ENCODE measurements at places on chromosomes 7 and 10.
A peak's percentile ranks its signal among the peaks of the same experiment; 100 is the strongest.

GRCh38 chr7:22140578-22140977 lies 194.9 kb upstream of the CDCA7L start:
- no peak for DNase-seq

DNA sequence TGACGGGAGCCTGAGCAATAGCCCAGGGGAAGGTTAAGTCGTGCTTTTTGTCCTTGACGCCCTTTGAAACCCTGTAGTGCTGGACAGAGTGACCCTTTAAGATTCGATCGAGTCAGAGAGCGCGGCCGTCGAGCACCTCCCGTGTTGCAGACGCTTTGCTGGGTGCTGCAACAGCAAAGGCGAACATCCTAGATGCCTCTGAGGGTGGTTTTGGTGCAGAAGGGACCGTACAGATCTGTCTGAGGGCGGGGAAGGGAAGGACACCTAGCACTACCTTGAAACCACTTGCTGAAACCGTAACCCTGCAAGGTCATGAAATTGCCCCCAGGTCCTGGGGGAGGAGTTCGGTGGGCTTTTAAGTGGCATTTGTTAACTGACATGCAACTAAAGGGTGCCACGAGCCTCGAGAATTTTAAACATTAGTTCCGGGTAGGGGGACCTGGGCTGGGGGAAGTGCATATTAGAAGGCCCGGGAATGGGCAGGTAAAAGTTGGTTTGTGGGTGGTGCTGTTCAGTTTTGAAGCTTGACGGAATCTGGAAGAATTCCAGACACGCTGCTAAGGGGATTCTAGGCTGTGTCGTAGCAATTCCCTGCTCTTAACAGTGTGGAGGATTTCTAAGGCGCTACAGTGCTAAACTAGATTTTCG lies 786 bp downstream of the ATP5F1C start:
- DNase-seq: no peak

DNA sequence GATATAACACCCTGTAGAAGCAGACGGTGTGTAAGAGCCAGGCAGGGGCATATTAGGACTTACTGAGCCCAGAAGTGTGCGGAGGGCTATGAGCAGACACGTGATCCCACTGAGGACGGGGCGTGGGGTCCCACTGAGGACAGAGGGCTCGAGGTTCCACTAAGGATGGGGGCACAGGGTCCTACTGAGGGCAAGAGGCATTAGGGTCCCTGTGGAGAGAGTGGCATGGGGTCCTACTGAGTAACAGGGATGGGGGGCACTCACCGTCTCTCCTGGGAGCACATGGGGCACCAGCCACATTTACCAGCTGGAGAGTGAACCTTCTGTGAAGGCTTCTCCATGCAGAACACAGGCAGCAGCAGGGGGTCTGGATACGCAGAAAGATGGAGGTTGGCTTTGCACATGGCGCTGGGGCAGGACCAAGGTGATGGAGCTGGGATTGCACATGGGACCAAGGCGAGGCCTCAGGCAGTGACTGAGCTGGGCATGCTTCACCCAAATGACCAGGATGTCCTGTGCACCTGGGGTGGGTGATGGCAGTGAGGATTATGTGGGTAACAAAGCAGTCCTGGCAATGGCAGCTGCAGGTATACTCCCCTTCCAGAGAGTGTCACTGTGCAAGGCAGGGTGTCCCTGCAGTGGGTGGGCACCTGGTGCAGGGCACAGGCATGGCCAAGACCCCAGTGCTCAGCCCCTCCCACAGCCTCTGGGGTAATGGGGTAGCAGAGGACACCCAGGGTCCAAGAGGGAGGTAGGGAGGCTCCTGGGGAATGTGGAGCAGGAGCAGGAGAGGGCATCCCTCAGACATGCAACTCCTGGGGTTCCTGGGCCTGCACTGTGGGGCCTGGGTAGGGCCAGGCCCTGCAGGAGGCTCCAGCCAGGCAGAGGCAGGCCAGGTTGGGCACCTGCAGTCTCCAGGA lies 278.1 kb downstream of the TCERG1L start:
- no peak for DNase-seq

- no peak for DNase-seq
These were observed 3.1 kb upstream of the SLF2 start for GRCh38 chr10:100909501-100910263.

DNA sequence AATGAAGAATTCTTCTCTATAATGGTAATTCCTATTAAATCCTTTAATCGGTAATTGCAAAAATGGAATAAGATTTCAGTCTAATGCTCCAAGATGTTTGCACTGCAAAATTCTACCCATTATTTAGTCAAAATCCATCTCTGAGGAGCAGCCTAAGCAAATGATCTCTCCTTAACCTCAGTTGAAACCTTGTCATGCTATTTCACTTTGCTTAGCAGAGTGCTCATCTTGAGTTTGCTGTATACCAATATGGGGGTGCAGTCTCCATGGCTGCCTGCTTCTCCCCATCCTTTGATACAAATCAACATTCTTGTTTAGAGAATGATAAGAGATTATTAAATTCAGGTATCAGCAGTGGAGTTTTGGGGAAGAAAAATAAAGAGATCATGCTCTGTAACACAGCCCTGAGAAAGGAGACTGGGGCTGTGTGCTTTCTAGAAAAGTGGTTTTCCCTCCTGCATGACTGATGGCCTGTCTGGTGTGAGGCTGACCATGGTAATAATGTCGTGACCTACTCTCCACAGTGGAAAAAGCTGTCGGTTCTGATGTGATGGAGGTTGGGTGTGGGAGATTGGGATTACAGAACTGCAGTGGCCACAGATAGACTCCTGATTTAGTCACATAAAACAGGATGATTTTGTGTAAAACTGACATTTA lies 982.1 kb downstream of the NRG3 start:
- DNase-seq: no peak

DNA sequence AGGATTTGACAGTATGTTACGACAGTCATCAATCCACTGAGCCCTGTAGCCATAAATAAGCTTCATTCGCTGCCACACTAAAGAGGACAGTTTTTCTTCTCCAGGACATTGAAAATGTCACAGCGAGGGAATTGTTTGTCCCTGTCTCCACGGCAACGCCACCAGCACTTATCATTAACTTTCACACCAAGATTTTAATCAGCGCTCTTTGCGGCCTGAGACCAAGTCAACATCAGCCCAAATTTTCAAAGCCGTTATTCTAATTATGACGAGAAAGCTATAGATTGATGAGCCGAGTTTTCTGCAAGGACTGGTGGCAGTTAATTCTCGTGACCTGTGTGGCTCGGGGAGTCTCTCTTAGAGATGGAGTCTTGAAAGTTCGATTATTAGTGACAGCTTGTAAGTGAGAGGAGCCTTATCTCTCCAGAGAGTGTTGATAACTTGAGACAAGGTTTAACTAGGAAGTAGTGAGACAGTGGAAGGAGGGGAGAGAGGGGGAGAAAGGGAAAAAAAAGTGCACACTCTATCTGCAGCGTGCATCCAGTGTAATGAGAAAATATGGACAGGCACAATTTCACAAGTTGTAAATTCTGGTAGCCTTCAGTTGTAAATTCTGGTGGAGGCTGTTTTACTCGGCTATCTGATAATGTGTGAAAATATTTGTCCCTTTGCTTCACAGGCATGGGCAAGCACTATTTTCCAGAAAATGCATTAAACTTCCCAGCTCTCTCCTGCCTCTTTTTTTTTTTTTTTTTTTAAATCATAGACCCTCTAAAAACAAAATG lies 473.3 kb downstream of the LRMDA start:
- DNase-seq: no peak

DNA sequence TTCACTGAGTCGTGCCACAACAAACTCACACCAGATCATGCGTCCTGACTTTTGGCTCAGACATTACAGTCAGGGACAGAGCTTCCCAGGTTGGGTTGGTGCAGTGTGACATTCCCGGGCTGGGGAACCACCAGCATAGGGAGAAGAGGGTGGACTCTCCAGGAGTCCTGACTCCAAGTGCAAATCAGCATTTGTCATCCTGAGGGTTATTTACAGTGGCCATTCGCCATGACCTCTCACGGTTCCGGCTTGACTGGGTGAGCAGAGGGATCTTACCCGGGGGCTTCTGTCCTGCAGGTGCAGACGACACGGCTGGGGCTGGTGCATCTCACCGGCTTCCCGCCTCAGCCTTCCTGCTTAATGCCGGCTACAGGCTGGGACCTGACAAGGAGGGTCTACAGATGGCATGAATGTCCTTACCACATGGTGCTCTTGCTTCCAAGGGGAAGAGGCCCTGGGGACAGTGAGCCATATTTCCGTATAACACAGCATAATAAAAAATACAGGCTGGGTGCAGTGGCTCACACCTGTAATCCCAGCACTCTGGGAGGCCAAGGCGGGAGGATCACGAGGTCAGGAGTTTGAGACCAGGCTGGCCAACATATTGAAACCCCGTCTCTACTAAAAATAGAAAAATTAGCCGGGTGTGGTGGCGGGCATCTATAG lies 12.5 kb upstream of the INTS1 start:
- no peak for DNase-seq

- no peak for DNase-seq
These were observed 162.7 kb downstream of the DGKB start for GRCh38 chr7:14739841-14740185.

DNA sequence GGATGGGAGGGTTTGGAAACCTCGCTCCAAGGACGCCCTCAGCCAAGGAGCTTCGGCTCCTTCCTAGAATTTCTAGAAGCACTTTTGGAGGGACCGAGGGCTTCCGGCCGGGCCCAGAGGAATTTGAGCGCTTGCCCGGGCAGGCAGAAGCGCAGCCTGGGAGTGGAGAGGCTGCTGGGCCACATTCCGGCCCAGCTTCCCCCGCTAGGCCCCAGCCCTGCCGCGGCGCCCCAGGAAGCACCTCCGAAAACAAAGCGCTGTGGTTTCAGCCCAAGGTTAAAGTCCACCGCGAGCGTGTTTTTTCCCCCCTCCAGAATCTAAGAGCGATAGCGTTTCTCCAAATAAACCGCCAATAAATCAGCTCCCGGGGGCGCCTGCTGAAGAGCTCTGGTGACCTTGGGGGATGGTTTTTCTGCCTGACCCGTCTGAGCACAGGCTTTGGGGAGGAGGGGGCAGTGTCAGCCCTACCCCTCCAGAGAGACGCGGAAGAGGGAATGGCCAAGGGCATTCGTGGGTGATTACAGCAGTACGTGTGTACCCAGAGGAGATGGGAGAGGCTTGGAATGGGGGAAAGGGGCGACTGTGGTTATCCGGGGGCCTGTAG lies 5.7 kb upstream of the TNRC18 start:
- DNase-seq: no peak

GRCh38 chr10:31270954-31271353 lies 48.1 kb upstream of the ZEB1 start:
- DNase-seq: no peak

- no peak for DNase-seq
These were observed 49.3 kb downstream of the ABCB4 start for GRCh38 chr7:87426160-87426559.

- DNase-seq: peak; percentile 43
These were observed at the start of gene PALD1 for GRCh38 chr10:70478191-70479164. Gene PALD1 (plus strand): TSS chr10:70478767. CDS start chr10:70525952, 47,185 bp downstream.

DNA sequence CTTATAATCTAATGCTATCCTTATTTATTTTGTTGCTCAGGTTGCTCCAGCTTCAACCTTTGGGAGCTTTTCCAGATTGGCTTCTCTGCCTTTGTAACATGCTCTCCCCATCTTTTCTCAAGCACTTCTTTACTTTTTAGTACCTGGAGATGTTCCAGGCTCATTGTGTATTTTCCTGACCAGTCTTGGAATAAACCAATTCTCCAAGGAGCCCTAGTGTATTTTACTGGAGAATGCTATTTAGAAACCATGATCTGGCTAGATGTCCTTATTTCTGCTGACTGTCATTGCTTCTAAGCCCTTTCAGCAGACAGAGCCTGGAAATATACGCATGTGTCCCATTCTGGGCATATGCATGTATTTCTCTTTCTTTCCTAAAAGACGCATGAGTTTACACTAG lies 95.7 kb downstream of the EMX2 start:
- DNase-seq: no peak

GRCh38 chr10:76356557-76356956 lies 925.1 kb downstream of the LRMDA start:
- DNase-seq: no peak

- DNase-seq: no peak
These were observed 91.6 kb downstream of the INPP5A start for GRCh38 chr10:132628966-132629900.

- DNase-seq: no peak
These were observed 158.9 kb downstream of the ELMO1 start for GRCh38 chr7:37289781-37290180.

DNA sequence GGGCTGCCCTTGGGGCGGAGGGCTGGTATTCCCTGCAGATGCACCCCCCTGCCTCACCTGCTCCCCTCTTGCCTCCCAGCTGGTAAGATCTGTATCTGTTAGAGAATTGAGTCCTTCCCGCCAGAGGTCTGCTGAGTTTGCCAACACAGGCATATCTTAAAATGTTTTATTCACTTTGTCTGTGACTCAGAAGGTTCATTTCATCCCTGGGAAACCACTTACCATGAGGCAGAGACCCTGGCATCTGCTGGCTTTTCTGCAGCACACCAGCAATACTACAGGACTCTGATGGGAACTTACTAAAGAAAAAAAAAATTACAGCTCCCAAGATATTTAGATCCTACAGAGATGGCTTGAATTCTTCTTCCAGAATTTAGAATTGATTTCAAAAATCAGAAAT lies 131.3 kb downstream of the PLPP4 start:
- no peak for DNase-seq

DNA sequence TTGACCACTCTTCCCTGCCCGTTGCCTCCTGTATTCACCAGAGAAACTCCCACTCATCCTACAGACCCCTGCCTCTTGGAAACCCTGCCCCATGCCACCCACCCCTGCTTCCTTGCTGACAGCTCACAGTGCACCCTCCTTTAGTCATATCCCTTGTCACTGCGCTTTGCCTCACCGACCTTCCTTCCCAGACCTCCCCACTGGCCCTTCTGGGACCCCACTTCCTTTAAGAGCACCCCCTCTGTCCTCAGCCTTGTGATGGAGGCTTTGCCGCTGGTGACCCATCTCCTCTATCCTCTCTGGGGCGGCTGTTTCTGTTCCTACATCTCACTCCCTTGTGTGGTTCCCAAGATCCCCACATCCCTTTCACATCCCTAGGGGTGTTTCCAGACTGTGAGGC lies 92.8 kb upstream of the ZMIZ1 start:
- DNase-seq: no peak

DNA sequence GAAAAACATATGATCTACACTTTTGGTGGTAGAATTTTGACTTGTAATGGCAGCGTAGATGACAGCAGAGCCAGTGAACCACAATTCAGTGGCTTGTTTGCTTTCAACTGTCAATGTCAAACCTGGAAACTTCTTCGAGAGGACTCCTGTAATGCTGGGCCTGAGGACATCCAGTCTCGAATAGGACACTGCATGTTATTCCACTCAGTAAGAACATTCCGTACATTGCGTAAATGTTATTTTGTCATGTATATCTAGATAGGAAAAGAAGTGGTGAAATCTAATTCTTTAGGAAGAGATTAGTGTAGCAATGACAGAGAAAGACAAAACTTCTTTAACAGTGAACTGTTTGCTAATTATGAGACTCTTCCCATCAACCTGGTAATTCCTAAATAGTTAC lies 112.9 kb downstream of the PODXL start:
- no peak for DNase-seq

GRCh38 chr7:70338015-70338414 lies 739.7 kb downstream of the AUTS2 start:
- no peak for DNase-seq

DNA sequence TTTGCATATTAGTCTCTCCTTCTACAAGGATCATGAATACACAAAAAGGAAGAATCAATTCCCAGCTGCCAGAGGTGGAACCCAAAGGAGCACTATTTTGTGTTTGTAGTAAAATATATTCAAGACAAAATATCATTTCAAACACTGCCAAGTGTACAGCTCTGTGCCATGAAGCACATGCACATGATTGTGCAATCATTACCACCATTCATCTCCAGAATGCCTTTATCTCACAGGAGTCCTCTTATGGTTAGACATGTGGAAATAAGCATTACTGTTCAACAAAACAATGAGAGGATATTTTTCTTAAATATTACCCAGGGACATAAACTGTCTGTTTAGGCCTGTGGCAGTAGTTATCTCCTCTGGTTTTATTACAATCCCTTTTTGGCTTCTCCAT lies 151.4 kb upstream of the PPP1R3A start:
- DNase-seq: no peak

All from stimulated activated CD8-positive, alpha-beta memory T cell treated with anti-CD3 and anti-CD28 coated beads, Interleukin-15, amount 100 ng/mL, for 4 hours (primary cell).